Stimulated activated CD8-positive, alpha-beta memory T cell treated with anti-CD3 and anti-CD28 coated beads, Interleukin-4, amount 100 ng/mL, for 48 hours (primary cell): ENCODE measurements at places on chromosomes 2 and 18.

DNA sequence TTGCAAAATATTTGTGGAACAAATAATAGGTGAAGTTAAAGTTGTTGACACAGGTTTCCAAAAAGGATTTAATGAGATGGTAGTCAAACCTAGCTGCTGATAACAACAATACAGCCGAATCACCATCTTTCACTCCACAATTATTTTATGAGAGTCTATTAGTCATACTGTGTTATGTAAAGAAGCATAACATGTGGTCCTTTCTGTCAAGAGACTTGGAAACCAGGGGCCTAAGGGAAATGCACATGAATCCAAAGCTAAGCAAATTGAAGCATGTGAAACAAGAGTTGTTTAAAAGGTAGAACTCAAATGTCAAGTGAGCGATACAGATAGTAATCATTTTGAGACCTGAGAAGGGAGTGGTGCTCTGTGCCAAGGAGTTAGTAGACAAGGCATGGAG is 16.0 kb downstream of the CD28 start:
- no peak for DNase-seq

- no peak for DNase-seq
Measured at GRCh38 chr2:70515938-70516337, 37.7 kb downstream of the TGFA start.

DNA sequence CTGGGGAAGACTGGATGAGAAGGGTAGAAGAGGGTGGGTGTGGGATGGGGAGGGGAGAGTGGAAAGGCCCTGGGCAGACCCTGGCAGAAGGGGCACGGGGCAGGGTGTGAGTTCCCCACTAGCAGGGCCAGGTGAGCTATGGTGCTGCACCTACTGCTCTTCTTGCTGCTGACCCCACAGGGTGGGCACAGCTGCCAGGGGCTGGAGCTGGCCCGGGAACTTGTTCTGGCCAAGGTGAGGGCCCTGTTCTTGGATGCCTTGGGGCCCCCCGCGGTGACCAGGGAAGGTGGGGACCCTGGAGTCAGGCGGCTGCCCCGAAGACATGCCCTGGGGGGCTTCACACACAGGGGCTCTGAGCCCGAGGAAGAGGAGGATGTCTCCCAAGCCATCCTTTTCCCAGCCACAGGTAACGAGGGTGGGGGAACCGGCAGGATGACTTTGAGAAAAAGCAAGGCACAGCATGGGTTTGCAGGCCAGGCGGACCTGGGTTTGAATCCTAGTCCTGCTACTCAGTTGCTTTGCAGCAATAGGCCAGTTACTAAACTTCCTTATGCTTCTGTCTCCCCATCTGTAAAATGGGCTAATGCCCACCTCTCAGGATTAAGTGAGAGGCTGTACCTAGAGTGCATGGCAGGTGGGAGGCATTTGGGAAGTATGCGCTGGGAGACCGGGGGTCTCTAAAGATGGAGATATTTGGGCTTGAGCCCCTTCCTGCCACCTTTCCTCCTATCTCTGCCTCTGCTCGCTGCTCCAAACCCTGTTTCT is at the start of gene INHA:
Gene INHA (plus strand): TSS at position 74 of the 765 bp plus-strand sequence. CDS start 65 bp downstream, at position 139.
- no peak for DNase-seq

- no peak for DNase-seq
Measured at GRCh38 chr18:2655954-2656236, 369 bp downstream of the SMCHD1 start.

GRCh38 chr2:30267161-30267975 is 36.0 kb downstream of the LBH start:
- peak; percentile 73 for DNase-seq

GRCh38 chr2:3265981-3266924 is 111.4 kb downstream of the EIPR1 start:
- DNase-seq: no peak

DNA sequence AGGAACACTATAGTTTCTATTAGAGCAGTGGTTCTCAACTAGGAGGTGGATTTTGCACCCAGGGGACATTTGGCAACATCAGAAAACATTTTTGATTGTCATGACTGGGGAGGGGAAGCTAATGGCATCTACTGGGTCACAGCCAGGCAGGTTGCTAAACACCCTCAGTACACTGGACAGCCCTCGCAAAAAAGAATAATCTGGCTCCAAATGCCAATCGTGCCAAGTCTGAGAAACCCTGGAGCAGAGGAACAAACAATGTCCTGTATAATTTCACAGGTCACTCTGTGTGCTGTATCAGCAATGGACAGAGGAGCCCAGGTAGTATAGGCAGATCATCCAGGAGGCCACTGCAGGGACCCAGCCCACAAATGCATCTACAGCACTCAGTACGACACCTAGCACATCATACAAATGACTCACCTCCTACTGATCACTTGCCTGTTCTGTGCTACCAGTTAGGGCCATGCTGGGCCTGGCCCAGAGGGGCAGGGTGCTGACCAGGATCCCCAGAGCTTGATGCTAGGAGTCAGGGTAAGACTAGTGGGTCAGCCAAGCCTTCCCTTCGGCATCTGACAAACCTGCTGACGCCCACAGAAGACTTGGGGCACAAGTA is 37.6 kb downstream of the SFXN5 start:
- DNase-seq: no peak

- no peak for DNase-seq
Measured at GRCh38 chr2:224072541-224073188, 33.6 kb upstream of the SERPINE2 start.

DNA sequence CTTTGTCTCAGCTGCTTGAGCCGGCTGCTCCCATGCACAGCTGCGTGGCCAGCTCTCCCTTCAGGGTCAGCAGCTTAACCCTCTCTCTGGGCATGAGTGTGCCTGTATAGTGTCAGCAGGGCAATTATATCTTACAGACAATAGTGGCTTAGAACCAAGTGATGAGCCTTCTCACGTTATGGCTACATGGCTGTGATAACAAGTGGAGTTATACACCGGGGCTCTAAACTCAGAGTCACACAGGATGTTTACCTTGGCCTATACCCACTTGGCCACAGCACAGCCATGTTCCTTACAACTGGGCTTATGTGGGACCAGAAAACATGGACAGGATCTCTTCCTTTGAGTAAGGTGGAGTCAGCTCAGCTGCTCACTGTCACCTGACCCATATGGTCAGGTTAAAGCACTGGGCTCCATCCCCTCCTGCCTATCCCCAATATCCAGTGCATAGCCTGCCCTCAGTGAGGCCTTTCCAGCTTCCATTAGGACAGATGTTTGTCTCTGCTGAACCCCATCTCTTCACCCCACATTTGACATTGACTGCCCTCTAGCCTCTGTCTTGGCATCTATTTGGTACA is 294.2 kb upstream of the NCKAP5 start:
- no peak for DNase-seq

DNA sequence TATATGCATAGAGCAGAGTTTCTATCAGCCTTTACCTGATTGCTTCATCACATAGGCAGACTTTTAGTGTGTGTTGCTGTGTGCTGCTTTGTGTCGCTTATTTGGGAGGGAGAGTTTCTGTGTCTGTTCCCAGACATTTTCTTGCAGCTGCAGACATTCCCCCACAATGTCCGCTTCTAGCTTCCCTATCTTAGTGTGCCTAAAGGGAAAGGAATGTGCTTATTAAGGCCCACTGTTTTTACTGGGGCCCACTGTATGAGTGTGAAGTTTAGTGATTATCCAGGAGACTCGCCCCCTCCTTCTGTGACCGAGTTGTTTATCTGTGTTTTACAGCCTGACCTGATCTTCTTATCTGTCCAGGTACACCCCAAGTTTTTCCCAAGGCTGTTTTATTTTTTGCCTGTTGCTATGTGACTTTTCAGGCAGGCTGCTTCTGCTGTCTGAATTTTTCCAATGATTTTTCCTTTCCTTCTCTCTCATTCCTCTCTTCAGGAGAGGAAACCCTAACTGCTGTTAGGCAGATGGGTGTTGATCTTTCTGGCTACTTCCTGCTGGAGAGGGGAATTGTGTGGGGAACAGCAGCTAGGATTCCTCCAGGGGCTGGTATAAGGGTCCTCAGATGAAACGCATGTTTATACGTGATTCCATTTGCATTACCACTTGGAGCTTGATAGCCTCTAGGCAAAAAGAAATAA is 47.6 kb downstream of the STK17B start:
- no peak for DNase-seq

DNA sequence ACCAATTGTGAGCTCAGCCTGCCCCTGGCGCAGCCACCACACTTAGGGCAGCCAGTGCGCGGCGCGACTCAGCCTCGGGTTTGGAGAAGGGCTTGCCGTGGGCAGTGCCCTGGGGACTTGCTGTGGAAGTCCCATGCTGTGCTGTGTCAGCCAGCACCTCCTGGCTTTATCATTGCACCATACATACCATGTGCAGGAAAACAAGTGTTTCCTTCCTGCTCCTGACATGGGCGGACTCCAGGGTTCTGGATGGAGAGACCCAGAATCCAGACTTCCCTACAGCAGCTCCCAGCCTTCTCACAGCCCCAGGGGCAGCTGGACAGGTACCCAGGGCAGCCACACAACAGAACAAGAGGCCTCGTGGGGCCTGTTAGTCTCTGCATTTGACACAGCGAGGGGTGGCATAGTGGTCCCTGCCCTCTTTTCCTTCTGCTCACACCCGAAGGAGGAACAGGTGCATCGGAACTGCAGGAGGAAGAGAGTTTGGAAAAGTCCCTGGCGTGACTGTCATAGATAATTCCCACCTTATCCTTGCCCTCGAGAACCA is 54.2 kb downstream of the SDC1 start:
- no peak for DNase-seq

DNA sequence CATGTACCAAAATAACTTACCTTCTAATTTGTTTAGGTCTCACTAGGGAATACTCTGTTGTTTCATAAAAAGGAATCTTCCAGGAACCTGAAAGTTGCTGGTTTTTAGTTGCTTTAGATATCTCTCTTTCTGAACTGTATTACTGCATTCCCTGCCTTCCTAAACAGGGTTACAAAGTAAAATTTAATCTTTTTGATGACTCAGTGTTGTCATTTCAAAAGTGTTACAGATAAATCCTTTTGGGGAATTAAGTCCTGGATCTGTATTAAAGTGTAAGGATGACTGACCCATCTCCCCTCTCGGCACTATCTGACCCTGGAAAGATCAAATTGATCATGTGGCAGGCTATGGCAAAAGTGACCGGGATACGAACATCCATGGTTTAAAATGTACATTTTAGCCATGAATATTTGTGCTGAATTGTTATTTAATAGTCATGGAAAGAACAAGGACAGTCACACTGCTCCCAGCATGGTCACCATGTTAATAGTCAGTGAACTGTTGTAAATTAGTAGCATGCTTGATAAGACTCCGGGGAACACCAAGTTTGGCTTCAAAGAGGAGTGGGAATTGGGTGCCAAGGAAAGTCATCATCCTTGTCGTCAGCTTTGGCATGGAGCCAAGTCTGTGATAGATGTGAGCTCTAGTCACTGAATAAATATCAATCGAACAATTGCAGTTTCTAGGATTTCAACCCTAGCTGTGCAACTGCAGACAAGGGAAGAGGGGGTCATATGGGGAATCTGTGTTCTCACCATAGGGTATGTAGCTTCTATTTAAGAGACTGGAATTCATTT is 4.2 kb downstream of the PLEKHA3 start:
- no peak for DNase-seq

DNA sequence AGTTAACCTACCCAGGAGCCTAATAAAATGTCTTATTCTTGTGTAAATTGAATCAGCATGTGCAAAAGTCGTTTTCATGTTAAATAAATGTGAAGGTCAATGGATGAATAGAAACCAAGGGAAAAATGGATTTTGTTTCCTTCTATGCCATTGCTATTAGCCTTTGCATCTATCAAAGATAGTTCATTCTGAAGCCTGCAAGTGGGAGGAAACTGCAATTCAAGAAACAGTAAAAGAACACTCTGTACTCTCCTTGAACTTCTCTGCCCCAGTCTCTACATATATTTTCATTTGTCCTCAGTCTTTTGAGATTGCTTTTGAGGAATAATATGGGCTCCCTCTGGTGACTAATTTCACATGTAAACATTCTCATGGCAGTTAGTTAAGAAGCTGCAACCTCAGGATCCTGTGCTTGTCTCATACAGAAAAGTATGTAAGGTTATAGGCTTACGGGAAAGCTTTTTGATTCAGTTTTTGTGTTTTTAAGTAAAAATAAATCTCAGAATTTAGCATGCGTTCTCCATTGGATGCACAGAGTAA is 1590.0 kb upstream of the LRRTM1 start:
- DNase-seq: no peak
